ENCODE measurements at places on chromosomes 5 and 9. TPM values are rescaled to one million over a fixed set of nuclear protein-coding genes. Genes with fewer than 3 reads are reported as not detected.

The FASTKD3 gene
- total RNA-seq, result 12.7 TPM

The PPP2R2B gene
- not detected for total RNA-seq

The ARL14EPL gene
- not detected for total RNA-seq

The FBXL7 gene
- 4.4 TPM for total RNA-seq

The SPINK1 gene
- total RNA-seq, result not detected

DNA sequence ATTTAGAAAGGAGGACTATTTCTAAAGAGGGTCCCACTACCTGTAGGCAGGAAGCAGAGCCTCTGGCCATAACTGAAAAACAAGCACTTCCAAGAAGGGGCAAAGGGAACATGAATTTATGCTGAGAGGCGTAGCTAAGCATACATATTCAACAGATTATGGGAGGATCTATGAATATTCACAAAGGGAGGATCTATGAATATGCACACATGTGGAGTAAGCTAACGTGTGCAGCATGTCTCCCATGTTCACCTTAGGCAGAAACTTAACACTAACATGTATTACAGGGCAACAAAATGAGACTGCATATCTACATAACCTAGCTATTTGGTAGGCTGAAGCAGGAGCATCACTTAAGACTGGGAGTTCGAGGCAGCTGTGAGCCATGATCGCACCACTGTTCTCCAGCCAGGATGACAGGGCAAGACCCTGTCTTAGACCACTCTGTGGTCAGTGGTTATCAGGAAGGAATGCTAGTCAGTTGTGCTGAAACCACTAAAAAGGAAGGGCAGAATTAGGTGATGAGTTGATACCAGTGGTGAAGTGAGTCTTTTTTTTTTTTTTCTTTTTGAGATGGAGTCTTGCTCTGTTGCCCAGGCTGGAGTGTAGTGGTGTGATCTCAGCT, 20.8 kb downstream of the FXN start:
- DNase-seq, result no peak

DNA sequence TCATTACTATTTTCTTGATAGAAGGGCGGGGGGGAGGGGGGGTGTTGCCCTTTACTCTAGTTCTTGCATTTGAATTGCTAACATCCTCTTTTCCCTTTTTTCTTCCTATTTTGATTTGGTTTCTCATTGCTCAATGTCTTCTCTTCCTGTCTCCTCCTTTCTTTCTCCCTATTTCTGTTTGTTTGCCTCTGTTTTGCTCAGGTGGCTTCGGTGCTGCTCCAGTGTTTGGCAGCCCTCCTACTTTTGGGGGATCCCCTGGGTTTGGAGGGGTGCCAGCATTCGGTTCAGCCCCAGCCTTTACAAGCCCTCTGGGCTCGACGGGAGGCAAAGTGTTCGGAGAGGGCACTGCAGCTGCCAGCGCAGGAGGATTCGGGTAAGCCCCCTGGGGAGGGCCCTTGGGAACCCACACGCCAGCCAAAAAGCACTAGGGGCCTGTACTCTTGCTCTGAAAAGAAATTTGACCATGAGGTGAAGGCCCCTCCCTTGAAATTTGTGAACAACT, 48.3 kb downstream of the FAM78A start:
- DNase-seq, result no peak

GRCh38 chr9:109771796-109772531, 8.0 kb upstream of the PALM2AKAP2 start:
- peak; percentile 64 for DNase-seq

DNA sequence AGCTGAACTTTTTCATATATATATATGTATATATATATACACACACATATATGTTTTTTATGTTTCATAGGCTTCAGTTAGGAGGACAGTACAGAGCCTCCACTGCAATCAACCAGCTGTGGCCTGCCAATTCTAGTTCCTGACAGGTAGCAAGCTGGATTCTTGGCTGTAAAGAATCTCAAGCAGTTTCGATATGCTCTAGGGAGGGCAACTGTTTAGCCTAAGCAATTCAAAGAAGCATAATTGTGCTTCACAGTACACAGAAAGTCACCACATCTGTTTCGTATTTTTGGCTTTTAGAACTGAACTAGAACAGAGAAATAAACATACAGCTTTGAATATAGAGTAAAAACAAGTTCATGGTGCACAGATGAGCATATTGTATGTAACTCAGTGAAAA, 152.4 kb upstream of the ARRDC3 start:
- no peak for DNase-seq

DNA sequence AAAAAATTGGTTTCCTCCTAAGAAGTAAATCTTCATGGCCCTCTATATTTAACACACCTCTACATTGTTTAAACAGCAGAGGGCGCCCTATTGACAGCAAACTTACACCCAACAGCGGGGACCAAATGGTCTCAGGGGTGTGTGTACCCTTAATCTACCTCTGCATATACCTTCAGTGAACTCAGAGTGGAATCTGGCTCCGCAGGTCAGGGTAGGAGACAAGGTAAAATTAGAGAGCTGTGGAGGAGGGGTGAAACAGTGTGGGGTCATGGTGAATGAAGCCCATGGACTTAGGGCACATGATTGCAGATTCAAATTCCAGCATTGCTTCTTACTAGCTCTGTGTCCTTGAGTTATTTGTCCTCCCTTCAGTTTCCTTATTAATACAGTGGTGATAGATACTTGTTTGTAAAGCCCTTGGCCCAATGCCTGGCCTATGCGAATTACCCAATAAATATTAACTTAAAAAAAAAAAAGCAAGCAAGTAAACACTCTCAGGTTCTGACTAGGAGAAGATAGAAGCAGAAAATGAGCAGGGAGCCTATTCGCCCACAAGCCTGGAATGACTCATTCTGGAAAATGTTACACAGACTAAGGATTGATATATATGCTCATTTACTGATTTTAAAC, 122.9 kb downstream of the CAVIN4 start:
- peak; percentile 9 for DNase-seq

DNA sequence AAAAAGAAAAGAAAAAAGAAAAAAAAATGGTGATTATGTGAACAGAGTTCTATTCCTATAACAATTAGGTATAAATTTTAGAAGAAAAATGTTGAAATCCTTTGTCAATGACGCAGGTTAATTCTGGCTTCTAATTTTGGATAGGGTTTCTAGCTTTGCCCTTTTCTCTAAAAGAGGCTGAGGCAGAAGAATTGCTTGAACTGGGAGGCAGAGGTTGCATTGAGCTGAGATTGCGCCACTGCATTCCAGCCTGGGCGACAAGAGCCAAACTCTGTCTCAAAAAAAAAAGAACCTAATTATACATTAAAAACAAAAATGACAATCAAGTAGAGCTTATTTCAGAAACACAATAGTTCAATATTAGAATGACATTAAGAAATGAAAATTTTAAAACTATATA, 2.9 kb downstream of the STXBP1 start:
- no peak for DNase-seq

DNA sequence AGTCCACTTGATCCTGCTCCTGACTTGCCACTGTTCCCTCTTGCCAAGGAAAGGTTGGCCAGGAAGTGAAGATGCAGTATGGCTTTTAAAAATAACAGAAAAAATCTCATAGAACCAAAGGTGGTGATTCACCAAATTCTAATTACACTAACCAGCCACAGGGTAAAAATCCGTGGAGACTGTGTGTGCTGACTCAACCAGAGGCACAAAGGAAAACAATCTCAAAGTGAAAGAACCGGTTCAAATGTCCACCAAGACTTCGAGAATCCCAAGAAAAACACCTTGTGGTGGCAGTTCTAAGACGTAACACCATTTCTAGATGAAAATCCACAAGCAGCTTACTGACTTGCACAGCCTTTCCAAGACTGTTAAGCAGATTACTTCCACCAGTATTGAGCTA, 279.1 kb downstream of the TLE1 start:
- DNase-seq, result peak; percentile 91

DNA sequence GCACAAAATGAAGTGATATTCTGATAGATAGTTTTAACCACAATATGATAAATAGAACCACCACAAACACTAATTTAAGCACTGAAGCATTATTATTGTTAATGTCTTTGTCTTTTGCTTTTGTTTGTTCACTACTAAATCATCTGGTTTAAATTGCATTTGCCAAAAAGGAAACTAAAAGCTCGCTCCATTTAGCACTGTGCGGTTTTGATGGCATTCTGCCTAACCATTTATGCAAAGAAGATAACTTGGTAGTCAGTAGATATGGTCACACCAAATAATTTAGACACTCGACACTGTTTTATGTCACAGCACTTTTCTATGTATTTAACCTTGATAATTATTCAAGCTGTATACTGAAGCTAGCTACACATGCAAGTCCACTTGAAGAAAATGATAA, 849.8 kb upstream of the CDH6 start:
- no peak for DNase-seq

GRCh38 chr5:14066326-14066725, 76.8 kb upstream of the TRIO start:
- DNase-seq, result no peak

GRCh38 chr5:76763136-76763535, 47.2 kb downstream of the F2R start:
- DNase-seq, result no peak

- DNase-seq, result peak; percentile 76
Observed at GRCh38 chr9:127586537-127586936, 25.5 kb upstream of the STXBP1 start.

Measured in IMR-90 (cell line).